NCI-H226 (cell line): ENCODE measurements at places on chromosomes 3 and 15.

DNA sequence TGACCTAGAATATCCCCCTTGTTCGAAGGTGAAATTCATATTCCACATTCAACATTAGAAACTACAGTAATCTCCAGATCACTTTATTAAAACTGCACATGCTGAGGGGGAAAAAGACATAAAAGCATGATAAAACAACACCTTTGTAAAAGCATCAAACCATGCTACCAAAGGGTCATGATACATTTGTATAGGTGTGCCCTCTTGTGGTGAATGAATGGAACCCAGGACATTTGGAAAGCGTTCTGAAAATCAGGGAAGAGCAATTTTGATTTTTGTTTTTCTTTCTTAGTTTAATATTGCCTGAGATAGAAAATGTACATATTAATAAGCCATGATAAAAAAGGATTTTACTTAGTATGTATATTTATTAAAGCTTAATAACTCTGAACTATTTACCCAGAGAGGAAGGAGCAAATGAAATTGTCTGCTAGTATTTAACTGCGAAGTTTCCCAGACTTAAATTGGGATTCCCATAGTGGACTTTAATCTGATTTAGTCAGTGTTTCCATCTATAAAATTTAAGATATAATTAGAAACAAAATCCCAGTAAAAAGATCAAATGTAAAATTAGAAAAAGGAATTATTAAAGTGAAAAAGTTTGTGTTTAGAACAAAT, 105.8 kb upstream of the ARL6 start:
- peak; percentile 4 for DNase-seq

DNA sequence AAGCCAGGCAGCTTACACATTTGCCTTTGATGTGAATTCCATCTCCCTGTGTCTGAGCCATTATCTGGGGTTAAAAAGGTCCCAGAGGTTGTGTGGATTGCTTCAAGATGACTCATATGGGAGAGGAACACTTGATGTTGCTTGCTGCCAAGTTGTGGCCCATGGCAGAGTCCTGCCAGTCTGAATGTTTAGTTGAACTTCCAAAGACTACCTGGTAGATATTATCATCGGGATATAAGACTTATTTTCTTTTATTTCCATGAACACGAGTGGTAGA, 85.6 kb downstream of the TJP1 start:
- DNase-seq: peak; percentile 86

GRCh38 chr3:147360646-147361453, 45.5 kb downstream of the ZIC4 start:
- no peak for DNase-seq

- DNase-seq: no peak
These were observed 45.4 kb downstream of the IGF2BP2 start for GRCh38 chr3:185779461-185779860.

GRCh38 chr15:74451861-74452835, 8.8 kb downstream of the UBL7 start:
- no peak for DNase-seq

DNA sequence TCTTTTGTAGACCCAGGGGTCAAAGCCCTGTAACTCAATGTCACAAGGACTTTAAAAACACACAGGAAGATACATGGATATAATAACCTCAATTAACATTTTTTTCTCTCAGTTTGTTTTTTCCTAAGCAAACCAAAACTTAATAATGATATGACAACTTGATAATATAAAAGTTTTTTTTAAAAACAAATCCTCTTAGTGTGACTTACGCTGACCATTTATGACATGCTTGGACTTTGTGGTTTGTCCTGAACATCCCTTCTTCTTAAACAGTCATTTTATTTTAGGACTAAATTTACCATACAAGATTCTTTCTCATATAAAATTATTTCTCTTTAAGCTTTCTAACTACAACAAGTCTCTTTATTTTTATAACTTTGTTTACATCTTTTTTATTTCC, 25.4 kb upstream of the FAM3D start:
- no peak for DNase-seq

DNA sequence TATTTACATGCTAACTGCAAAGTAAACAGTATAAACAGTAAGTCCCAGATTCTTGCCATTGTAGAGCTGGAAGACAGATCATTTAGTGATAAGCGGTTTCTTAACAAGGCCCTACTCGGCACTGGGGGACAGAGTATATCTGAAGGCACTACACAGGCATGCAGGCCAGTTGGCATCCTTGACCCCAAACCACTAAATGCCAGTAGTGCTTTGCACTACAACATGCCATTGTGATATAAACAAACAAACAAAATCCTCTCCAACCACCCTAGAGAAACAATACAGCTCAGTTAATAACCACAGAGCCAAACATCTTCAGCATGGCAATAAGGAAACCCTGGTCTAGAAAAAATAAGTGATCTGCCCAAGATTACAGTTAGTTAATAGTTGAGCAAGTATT, 5.3 kb downstream of the AQR start:
- no peak for DNase-seq

DNA sequence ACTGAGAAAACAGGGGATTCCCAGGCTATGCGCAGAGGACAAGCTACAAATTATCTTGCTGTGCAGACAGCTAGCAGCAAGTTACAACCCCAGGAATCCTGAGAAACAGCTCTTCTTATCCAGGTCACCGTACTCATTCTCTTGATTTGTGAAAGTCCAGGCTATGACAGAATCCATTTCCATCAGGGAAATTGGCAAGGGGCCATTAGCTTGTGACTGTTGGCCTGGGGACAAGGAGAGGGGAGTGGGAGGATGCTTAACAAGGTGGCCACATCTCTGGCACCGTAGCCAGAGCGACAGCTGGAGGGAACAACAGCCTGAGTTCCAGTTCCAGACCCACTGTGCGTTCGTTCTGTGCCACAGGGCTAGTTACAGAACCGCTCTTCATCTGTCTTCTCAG, 44.9 kb upstream of the PLXNA1 start:
- DNase-seq: no peak

DNA sequence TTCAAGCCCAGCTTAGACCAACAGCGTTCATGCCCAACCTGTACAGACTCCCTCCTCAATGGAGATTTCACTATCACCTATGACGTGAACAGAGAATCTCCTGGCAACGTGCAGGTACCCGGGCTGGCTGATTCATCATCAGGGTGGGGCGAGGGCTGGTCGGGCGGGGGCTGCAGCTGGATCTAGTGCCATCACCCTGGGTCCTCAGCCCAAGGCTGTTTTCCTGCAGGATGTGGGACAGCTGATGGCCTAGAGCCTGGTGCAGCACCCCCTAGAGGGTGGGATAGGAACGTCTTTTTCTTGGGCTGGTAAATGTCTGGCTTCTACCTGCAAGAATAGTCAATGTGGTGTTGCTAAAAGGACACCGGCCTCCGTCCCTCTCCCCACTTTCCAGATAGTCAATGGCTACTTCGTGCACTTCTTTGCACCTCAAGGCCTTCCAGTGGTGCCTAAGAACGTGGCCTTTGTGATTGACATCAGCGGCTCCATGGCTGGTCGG, 4.4 kb downstream of the ITIH3 start:
- DNase-seq: no peak

DNA sequence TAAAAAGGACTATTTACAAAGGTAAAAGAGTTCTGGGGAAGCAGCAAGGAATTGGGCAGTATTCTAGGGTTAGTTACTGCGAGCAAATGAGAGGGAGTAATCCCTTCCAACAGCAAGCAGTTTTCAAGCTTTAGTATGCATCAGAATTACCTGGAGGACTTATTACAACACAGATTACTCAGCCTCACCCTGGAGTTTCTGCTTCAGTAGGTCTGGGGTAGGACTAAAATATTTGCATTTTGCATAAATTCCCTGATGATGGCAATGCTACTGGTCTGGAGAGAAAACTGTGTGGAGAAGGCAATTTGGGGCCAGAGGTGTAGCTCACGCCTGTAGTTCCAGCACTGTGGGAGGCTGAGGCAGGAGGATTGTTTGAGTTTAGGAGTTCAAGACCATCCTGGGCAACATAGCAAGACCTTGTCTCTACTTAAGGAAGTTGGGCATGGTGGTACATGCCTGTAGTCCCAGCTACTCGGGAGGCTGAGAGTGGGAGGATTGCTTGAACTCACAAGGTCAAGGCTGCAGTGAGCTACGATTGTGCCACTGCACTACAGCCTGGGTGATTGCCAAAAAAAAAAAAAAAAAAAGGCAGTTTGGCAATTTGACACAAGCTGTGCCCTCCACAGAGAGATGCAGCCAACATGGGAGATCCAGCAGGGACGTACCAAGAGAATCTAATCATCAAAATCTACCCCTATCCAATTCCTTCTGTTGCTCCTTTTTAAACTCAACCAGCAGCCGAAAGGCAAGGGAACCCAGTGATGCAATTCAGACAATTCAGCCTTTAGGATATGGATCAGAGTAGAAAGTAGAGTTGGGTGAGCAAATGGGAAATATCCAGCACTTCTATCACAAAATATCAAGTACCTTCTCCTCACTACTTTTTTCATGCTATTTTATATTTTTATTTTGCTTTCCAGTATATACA, 27.1 kb upstream of the AP4E1 start:
- peak; percentile 51 for DNase-seq

- DNase-seq: no peak
These were observed 39.3 kb downstream of the TRAK1 start for GRCh38 chr3:42130329-42131070.
